NCI-H524 treated with DMSO at 0.1 percent for 48 hours (cell line): ENCODE measurements at places on chromosomes 5 and 9.

- DNase-seq: no peak
These were observed 46.7 kb downstream of the TGFBI start for GRCh38 chr5:136075466-136075891.

GRCh38 chr9:37426846-37427245 is 4.3 kb downstream of the GRHPR start:
- no peak for DNase-seq

GRCh38 chr9:91261417-91261816 is 100.3 kb downstream of the AUH start:
- DNase-seq: no peak

- DNase-seq: peak; percentile 54
These were observed 146.5 kb downstream of the FANCC start for GRCh38 chr9:95171001-95171400.

DNA sequence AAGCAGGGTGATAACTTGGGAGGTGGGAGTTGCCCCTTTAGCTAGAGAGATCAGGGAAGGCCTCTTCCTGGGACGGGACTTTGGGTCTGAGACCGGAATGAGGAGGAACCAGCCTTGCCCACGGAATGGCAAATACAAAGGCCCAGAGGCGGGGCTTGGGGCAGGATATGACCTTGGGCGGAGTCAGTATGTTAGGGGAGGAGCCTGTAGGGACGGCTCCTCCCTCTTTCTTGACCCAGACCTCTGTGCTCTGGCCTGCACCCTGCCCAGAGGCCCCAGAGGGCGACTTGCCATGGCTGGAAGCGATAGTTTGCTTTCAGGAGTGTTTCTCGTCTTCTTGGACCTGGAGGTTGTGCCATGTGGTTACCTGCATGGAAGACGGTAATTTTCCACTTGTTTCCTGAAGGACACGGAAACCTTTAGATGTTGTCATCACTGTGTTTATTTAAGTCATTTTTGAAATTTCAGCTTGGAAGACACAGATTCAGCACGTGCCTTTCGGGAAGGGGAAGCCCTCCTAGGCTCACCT is 85.6 kb downstream of the DAB2IP start:
- no peak for DNase-seq

DNA sequence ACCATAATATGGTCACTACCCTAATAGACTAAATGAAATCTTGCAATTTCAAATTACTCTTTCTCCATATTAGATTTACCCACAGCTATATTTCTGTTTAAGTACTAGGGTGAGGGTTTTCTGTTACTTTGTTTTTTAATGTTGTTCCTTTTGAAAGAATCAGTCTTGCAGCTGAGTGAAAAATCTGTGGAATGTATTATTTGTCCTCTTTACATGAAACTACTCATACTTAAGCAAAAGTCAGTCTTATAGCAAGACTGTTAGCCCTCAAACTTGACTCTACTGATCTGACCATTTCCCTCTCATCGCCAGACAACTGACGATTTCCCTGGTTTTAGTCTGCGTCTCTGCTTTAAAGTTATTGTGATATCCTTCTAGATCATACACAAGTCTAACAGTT is 84.0 kb downstream of the PIK3R1 start:
- no peak for DNase-seq

DNA sequence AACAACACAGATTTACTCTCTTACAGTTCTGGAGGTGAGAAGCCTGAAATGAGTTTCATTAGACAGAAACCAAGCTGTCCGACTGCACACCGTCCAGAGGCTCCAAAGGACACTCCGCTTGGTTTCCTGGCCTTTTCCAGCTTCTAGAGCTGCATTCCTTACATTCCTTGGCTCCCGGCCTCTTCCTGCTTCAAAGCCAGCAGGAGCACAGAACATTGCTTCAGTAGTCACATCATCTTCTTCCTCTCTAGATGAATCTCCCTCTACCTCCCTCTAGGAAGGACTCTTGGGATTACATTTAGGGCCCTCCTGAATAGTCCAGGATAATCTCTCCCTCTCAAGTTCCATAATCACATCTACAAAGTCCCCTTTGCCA is 213.3 kb downstream of the CDK5RAP2 start:
- DNase-seq: no peak

GRCh38 chr5:131081374-131081773 is 83.7 kb downstream of the HINT1 start:
- DNase-seq: no peak

DNA sequence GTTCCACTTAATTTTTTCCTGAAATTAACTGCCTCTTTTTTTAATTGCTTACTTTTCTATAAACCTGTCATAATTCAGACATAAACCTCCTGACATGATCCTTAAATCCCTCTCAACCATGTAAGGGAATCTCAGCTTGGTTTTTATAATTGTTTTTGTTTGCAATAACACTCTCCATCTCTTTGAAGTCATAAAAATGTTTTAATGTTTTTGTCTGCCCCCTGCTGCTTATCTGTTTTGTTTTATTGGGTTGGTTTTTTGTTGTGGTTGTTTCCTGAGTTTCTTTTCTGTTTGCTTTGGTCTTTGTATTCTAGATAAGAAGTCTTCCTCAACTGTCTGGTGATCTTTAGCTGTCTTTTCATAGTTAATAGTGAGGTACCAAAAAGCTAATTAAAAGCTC is 142.0 kb downstream of the CDH6 start:
- DNase-seq: no peak

GRCh38 chr5:9282211-9282610 is 263.7 kb downstream of the SEMA5A start:
- DNase-seq: no peak

DNA sequence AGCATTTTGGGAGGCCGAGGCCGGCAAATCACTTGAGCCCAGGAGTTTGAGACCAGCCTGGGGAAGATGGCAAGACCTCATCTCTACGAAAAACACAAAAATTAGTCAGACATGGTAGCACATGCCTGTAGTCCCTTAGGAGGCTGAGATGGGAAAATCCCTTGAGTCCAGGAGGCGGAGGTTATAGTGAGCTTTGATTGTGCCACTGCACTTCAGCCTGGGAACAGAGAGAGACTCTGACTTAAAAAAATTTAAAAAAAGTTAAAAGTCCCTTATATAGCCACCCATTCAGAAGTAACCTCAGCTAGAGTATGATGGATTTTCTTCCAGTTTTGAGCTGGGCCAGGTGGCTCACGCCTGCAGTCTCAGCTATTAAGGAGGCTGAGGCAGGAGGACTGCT is 72.4 kb downstream of the UGCG start:
- no peak for DNase-seq

DNA sequence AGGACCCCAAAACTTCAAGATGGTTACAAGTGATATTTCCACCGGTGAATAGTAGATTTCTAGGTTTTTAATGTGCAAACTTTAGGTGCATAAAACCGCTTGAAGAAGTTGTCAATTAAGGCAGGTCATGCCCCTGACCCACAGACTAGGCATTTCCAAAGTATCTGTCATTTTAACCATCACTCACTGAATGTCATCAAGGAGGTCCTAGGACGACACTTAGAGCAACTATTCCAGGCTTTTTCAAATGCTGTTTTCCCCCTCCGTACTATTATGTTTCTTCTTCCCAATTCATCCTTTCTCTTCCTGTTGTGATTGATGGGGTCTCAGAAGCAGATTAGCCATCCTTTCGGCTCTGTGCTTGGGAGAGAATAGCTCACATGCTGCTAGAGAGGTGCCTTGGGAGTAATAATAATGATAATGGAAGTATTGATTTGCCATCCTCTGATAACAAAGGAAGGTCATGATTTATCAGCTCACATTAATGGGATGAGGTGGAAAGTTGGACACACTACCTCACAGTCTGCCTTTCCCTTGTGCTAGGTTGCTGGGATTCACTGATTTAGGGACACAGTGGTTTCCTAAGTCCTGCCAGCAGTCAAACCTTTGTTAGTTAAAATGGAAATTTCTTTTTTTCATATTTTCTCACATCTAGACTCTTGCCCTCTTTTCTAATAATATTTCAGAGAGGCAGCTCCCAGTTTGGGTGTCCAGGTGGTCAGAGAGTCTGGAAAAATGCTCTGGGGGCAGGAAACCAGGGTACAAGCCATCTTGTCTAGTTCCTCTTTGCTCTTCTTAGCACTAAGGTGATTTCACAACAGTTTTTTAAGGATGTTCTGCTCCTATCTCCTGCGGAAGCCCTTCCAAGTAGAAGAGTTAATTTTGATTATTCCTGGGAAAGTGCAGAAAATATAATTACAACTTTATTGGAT is 67.0 kb downstream of the PTTG1 start:
- DNase-seq: no peak
